ENCODE measurements at places on chromosomes 2 and 18.

DNA sequence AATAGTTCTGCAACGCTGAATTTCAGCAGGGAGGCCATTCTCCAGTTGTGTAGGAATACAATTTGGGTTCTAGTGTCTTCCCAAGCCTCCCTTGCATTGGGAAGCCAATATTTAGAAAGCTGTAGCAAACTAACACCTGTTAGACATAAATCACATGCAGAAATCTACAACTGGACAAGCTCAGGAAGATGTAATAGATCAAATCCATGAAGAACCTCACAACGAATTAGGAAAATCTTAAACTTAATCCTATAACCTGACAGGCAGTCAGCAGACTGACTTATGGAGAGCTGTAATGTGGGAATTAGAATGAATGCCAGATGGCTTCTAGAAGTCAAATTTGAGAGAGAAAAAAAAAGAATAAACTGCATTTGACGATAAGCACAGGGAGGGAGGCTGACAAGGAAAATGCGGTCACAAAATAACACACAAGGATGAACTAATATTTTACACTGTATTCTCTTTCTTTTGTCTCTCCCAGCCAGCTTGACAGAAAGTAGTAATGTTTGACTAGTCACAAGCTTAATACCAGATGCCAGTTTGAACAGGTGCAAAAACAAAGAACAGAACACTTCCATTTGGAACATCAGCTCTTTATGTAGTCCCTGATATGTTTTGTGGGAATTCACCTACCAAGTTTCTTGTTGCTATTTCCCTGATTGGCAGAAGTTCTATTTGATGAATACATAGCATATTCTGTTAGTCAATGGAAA lies 50.8 kb upstream of the FANCL start:
- DNase-seq, result no peak

DNA sequence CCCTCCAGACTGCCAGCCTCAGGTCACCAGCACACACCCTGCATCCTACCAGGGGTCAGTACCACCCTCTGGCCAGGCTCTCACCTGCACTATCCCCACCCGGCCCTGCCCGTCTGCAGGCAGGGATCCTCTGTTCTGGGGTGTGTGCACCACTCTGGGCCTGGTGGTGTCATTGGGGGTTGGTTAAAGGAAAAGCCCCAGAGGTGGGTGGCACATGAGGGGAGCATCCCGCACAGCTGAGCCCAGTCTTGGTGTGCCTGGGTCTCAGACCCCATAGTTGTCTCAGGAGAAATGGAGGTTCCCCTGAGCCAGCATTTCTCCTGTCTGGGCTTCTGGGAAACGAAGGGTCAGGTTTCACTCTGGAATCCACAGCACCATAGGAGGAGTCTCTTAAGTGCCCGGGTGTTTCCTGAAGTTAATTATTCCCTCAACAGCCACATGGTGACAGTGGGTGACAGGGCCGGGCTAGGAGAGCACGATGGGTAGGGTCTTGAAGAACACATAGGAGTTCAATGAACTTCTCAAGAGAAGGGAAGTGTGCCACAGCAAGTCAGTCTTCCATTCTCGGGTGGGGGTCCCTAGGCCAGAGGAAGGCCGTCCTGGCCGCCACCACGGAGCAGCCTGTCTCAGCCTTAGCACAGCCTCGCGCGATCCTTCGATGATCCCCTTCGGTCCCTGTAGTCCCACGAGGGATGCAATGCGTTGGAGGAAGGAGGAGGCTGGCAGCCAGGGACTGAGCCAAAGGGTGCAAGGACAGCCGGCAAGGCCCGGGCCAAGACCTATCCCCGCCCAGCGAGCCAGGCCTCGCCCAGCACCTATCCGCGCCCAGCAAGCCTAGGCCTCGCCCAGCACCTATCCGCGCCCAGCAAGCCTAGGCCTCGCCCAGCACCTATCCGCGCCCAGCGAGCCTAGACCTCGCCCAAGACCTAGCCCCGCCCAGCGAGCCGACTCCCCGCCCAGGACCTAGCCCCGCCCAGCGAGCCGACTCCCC lies 1.1 kb upstream of the FARP2 start:
- DNase-seq, result peak; percentile 74

GRCh38 chr18:24663026-24663425 lies 202.6 kb downstream of the HRH4 start:
- no peak for DNase-seq

DNA sequence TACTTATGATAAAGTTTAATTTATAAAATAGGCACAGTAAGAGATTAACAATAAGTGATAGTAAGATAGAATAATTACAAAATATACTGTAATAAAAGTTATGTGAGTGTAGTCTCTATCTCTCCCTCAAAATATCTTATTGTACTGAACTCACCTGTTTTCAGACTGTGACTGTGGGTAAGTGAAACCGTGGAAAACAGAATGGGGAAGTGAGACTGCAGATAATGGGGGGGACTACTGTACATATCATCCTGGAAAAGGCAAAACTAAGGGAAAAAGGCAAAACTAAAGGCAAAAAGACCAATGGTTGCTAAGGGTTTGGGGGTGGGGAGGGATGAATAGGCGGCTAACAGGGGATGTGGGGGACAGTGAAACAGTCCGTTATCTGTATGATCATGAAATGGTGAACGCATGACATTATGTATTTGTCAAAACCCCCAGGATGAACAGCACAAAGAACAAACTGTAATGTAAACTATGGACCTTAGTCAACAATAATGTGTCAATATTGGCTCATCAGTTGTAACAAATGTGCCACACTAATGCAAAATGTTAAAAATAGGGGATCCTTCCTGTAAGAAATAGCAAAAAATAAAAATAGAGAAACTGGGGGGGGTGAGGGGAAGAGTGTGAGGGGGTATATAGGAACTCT lies 93.8 kb downstream of the EPB41L3 start:
- DNase-seq, result no peak

DNA sequence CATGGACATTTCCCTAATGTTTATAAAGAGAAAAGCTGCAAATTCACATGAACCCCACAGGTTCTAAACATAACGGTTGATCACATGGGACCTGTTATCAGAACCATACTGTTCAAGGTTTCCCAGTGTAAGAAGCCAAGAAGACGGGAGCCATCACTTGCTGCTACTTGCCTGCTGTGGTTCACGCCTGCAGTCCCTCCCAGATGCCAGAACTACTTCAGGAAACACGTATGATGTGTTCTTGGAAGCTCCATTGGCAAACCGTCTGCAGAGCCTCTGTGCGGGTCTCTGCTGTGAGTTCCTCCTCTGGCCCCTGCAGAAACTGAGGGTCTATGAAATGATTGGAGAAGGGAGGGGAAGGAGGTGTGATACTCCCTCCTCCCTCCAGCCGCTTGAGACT lies 75.2 kb downstream of the CABLES1 start:
- no peak for DNase-seq

- DNase-seq, result no peak
Measured at GRCh38 chr2:216499641-216500218, 1.1 kb downstream of the RPL37A start.

Data from activated CD8-positive, alpha-beta memory T cell treated with anti-CD3 and anti-CD28 coated beads, Interleukin-2, amount 10 ng/mL, durations not matched to agents 7 days and 5 days (primary cell).